Type B pancreatic cell (in vitro differentiated cells): ENCODE measurements at places on chromosomes 2 and 18.

- H3K4me3 ChIP-seq = no peak overlapping the region
- no peak overlapping the region for H3K27ac ChIP-seq
- H3K4me1 ChIP-seq = no peaks in the 10 kb centered on the region
- no peak for DNase-seq
Observed at GRCh38 chr18:48668466-48669179, 129.8 kb downstream of the CTIF start.

DNA sequence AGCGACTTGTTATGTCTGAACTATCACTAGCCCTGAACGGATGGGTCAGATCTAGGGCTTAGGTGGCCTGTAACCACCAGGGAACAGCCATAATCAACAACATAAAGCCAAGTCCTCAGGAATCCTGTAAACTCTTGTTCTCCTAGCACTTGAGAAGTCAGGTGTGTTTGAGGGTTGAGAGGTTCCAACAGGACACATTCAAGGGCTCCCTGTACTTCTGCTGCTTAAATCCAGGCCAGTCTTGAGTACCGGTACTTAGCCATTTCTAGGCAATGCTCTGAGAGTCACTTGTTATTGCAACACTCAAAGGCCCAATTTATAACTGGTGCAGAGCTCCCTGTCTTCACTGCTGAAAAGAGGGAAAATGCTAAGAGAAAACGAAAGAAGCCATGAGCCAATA, 21.6 kb upstream of the SLC40A1 start:
- H3K4me3 ChIP-seq = no peak overlapping the region
- no peak for DNase-seq
- H3K4me1 ChIP-seq = no peaks in the 10 kb centered on the region
- H3K27ac ChIP-seq = no peak overlapping the region
- no peaks in the 10 kb centered on the region for H3K36me3 ChIP-seq

DNA sequence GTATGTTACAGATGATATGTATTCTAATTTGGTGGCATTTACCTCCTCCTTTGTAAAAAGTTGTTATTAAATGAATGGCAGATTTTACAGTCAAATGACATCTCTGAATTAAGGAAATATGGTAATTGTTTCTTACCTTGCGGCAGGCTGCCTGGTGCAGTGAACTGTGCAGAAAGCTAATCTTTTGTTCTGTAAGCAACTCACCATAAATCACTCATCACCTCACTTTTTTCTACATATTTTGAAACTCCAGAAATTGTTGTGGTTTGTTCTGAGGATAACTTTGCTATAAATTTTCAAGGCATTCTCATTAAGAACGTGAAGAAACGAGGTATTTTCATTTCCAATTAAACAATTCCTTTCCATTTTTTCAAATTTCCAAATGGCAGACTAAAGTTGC, 52.7 kb downstream of the ST6GAL2 start:
- H3K4me1 ChIP-seq = peaks cover 5% of the 10 kb centered on the region
- H3K27me3 ChIP-seq = peaks cover 5% of the 10 kb centered on the region
- H3K27ac ChIP-seq = no peak overlapping the region

- no peak overlapping the region for H3K4me3 ChIP-seq
- H3K27me3 ChIP-seq = no peaks in the 10 kb centered on the region
- H3K27ac ChIP-seq = no peak overlapping the region
Observed at GRCh38 chr2:607709-608108, 69.5 kb downstream of the TMEM18 start.

- no peak for DNase-seq
- peaks cover 11% of the 10 kb centered on the region for H3K4me1 ChIP-seq
- H3K27me3 ChIP-seq = no peaks in the 10 kb centered on the region
- H3K4me3 ChIP-seq = no peak overlapping the region
- H3K27ac ChIP-seq = no peak overlapping the region
Observed at GRCh38 chr2:181305301-181306123, 151.7 kb upstream of the ITGA4 start.

DNA sequence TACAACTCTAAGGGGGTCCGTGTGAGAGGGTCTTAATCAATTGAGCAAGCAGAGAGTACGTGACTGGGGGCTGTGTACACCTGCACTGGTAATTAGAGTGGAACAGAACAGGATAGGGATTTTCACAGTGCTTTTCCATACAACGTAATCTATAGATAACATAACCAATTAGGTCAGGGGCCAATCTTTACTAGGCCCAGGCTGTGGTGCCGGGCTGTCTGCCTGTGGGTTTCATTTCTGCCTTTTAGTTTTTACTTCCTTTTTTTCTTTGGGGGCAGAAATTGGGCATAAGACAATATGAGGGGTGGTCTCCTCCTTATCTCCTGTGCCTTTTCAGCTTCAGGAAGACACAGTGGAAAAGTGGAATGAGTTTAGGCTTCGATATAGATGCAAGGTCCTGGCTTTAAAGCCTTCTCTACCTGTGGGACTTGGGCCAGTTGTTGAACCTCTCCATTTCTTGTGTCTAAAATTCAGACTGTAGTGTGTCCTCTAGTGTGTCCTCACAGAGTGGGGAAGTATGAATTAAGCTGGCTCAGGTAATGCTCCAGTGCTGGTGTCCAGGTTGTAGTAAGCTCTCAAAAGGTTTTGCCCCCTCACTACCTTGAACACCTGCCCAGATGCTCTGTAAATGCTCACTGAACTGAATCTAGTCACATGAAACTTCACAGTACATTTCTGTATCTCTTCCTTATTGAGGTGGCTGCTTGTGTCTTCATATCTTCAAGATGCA, 422.8 kb downstream of the SETBP1 start:
- H3K27ac ChIP-seq = no peak overlapping the region
- no peak for DNase-seq
- H3K4me3 ChIP-seq = no peak overlapping the region
- peaks cover 16% of the 10 kb centered on the region for H3K4me1 ChIP-seq
- H3K27me3 ChIP-seq = no peaks in the 10 kb centered on the region
- H3K36me3 ChIP-seq = no peaks in the 10 kb centered on the region
